ENCODE measurements at places on chromosomes 6 and 20.

DNA sequence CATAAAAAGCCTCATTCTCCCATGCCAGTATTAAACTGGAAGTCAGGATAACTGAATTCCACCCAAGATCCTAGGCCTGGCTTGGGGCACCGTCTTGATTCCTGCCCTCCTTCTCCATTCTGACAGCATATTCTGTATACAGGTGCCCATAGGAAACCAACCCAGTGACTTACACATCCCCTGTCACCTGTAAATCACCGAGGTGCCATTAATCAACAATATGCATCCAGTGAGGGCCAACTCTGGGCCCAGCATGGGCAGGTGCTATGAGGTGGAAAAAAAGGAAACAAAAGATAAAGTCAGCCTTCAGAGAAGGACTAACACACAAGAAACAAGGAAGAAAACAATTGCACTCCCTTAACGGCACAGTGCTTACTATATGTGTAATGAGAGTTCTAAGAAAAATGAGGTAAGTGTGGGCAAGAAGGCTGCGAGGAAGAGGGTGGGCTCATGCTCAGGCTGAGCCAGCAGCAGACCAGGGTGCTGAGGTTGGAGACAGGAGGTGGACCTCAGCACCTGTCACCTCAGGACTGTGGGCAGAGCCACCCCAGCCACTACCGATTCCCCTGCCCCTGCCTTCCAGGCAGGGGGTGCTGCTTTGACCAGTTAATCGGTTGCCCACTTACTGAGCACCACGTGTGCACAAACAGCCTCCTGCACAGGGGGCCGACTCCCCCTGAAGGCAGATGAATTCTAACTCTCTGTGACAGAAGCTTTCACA lies 105.9 kb downstream of the TRERF1 start:
- DNase-seq = peak; percentile 74

GRCh38 chr20:24863356-24863755 lies 85.7 kb upstream of the CST7 start:
- DNase-seq = no peak

DNA sequence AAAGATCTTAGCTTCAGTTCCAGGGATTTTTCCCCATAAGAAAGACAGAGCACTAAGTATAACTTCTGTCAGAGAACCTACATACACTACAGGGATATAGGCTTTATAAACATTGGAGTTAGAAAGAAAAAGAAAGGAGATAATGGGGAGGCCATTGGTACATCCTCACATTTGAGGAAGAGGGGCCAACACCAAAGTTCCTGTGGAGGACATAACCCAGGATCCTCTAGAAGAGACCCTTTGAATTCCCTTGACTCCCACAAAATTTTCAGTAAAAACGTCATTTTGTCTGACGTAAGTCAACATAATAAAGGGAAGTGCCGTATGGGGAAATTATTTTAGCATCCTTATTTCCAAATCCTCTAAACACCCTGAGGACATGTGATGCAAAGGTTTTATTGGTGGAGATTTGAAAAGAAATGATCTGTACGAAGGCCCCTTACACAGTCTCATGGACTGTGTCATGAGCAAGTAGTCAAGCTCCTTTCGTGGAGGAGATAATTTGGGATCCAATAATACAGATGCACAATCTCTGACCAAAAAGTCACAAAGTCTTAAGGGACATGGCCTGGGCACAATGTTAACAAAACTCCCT lies 33.2 kb downstream of the HLA-DRA start:
- no peak for DNase-seq

DNA sequence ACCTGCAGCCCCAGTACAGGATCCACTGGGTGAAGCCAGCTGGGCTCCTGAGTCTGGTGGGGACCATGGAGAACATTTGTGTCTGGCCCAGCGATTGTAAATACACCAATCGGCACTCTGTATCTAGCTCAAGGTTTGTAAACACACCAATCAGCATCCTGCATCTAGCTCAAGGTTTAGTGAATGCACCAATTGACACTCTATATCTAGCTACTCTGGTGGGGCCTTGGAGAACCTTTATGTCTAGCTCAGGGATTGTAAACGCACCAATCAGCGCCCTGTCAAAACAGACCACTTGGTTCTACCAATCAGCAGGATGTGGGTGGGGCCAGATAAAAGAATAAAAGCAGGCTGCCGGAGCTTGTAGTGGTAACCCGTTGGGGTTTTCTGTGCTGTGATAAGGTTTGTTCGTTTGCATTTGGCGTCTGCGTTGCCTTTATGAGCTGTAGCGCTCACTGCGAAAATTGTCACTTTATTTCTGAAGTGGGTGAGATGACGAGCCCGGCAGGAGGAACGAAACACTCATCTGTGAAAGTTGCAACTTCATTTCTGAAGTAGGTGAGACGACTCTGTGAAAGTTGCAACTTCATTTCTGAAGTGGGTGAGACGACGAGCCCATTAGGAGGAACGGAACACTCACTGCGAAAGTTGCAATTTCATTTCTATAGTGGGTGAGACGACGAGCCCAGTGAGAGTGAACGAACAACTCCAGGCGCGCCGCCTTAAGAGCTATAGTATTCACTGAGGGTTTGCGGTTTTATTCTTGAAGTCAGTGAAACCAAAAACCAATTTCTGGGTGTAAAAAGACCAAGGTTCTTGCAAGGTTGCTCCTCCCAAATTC lies 31.1 kb downstream of the SERPINB6 start:
- DNase-seq = peak; percentile 95

- peak; percentile 80 for DNase-seq
These were observed 9.5 kb downstream of the C20orf202 start for GRCh38 chr20:1212607-1213396.

DNA sequence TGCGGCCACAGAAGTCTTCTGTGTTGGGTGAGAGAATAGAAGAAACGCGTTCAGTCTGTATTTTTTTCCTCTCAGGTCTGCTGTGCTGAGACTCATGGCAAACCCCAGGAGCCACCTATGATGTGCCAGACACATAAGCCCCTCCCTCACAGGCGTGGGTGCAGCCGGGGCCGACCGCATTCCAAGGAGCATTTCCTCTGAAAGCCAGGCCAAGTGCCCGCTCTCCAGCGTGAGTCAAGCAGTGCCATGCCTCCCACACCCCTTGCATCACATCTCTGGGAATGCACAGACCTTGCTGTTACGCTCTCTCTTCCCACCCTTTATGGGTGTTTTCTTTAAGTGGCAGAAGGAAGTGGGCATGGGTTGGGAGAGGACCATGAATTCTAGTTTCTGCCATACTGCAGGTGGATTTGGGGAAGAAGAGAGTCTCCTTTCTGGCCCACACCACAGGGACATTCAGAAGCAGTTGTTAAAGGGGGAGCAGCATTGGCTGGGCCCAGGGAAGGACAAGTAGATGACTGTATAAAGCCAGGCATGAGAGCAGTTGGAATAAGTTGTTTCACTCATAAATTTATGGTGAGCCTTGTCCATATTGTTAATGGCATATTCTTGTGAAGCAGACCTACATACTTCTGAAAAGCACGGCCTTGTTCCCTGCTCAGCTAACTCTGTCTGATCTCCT lies 37.1 kb upstream of the TFAP2A start:
- no peak for DNase-seq

GRCh38 chr6:73747289-73747688 lies 51.3 kb downstream of the CD109 start:
- peak; percentile 61 for DNase-seq

GRCh38 chr6:158073776-158074175 lies 92.1 kb downstream of the SYNJ2 start:
- DNase-seq = no peak
